ENCODE measurements at places on chromosomes 2 and 18. TPM values are rescaled to one million over a fixed set of nuclear protein-coding genes. Genes with fewer than 3 reads are reported as not detected.

DNA sequence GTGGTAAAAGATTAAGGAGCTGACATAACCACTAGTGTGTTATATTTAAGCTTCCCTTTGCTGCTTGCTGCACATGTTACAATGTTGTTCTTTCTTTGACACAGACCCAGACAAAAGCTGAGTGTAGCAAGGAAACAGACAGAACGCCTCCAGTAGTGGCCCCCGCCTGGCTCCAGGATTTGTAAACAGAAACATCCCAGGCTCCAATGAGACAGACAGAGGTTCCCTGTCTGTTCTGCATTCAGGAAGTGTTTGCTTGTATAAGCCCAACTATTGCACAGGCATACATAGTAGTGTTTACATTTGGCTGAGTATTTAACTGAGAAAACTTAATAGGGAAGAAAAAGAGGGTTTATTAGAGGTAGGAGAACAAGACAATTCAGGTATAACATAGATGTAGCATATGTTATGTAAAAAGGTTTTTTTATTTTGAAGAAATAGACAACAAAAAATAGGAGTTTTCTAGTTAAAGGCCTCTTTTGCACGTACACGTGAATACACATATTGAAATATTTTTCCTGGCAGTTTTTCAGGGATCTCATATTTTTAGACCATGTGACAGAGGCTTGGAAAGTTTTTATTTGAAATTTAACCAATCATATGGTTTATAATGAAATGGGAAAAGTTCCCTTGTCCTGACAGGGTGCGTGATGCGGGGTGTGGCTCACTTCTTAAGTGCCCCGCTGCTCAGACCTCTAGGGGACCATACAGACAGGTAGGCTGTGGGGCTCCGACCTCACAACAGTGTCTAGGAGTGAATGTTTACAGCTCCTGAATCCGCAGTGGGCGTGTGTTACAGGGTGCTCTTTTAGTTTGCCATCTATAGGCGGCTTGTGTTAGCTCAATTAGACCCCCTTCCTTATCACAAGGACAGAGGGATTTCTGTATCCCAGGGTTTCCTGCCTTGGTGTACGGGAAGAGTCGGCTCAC, 118.4 kb downstream of the BMPR2 start:
- no peak for DNase-seq

Gene CRYGC
- not detected for polyA plus RNA-seq

Gene CNRIP1
- 44.7 TPM for polyA plus RNA-seq

Gene CERKL
- 7.5 TPM for polyA plus RNA-seq

DNA sequence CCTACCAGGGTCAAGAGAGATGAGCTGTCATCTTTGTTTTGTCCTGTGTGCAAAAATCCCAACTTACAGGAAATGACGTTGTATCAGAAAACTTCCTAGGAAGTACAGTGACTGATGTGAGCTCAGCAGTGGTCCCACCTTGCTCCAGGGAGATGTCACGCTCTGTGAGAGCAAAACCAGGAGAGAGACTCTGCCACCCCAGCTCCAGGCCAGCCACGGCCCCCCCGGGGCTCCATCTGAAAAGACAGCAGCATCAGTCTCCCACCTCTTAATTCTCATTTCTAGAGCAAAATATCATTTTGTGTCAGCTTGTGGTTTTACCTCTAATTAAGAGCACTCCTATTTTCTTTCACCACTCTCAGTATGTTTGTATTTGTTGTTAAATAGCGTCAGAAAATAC, 57.5 kb downstream of the MYL12B start:
- DNase-seq: no peak

DNA sequence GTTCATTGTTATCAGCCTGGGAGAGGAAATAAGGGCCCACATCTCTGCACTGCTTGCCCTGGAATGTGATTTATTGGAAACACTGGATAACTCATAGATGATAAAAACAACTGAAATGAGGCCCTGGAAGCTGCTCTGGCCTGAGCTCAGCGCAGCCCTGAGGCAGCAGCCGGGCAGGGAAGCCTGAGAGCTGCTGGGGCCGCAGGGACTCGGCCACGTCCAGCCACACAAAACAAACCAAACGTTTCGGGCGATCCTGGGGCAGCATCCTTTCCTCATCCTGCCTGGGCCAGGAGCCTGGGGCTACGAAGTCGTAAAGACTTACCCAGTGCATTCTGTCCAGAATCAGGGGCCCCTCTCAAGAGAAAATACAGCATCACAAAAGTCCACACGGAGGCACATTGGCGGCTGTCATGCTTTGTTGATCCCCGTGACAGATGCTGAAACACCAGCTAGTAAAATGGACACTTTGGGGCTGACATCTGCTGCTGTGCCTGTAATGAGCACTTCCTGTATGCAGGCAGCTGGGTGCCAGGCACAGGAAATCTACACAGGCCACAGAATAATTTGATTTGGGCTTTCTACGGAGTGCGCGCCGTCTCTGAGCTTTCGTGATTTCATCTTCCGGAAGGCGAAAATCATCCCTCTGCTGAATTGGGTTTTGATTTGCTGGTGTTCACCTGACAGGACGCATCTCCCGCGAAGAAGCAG, 250.6 kb downstream of the EIPR1 start:
- DNase-seq: no peak

DNA sequence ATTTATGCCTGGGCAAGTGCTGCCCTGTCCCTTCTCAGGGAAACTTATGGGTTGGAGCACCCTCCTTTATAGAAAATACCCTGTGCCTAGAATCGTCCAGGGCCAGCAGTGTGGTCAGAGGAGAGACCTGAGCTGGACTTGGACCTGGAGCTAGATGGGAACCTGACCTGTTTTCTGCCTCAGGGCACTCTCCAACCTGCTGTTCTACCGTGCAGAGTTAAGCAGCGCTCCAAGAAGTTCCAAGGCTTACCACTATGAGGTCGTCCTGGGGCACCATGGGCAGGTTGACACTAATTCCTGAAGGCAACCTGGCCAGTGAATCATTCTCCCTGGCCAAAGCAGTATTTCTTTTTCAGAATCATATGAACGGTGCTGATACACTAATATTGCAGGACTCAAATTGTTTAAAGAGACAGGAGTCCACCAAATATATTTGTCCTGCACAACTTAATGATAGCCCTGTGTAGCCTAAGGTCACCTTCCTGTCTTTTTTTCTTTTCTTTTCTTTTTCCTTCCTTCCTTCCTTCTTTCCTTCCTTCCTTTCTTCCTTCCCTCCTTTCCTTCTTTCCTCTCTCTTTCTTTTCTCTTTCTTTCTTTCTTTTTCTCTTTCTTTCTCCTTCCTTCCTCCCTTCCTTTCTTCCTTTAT, 455.4 kb upstream of the HNMT start:
- no peak for DNase-seq

GRCh38 chr18:74901362-74902146, 303.9 kb downstream of the ZNF407 start:
- no peak for DNase-seq

GRCh38 chr2:158297120-158297519, 159.4 kb downstream of the CCDC148 start:
- no peak for DNase-seq

Gene ASTL
- polyA plus RNA-seq: 0.21 TPM

Gene GAL3ST2
- 0.28 TPM for polyA plus RNA-seq

DNA sequence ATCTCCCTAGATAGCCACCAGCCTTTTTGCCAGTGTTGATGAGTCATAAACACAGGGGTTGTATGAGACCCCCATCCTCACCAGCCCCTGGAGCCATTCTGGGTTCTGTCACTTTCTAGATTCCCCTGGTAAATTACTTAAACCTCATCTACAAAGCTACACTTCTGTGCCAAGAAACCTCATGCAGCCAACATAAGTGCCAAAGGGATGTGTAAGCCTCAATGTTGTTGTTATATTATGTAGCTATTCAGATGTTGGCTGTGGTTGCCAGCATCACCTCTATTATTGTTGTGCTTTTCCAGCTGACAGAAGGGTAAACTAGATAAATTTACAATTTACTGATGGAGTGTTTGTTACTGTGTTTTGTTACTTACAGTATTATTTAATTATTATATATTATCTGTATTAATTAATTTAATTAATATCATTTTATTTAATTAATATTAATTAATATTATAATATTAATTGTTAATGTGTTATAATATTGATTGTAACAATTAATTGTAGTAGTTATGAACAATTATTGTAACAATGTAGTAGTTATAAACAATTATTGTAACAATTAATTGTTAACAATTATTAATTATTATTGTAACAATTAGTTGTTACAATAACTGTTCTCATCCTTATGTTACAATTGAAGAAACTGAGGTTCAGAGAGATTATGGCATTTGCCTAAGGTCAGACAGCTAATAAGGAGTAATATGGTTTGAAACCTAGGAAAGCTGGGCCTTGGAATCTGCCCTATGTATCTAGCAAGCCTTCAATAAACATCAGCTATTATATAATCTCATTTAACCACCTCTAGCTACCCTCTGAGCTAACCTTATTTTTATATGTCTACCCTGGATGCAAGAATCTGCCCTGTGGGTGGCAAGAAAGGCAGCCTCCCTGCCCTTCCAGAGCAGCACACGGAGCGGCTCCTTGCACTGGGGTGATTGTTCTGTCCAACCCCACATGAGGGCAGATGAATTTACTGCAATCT, 36.1 kb downstream of the PSTPIP2 start:
- DNase-seq: no peak

DNA sequence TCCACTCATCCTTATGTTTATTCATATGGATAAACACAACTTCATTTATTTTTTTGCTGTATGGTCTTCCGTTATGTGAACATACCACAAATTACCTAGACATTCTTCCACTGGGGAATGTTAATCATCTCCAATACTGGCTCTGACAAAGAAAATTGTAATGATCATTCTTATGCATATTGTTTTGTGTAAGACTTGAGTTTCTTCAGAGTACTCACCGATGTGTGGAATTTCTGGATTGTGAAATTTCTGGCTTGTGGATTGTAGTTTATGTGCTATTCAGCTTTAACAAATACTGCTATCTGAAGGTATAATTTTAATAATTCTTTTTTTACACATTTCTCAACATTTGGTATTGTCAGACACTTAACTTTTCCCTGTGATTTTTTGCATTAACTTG, 212.2 kb upstream of the THUMPD2 start:
- DNase-seq: no peak

Gene HPCAL1
- 58.1 TPM for polyA plus RNA-seq

DNA sequence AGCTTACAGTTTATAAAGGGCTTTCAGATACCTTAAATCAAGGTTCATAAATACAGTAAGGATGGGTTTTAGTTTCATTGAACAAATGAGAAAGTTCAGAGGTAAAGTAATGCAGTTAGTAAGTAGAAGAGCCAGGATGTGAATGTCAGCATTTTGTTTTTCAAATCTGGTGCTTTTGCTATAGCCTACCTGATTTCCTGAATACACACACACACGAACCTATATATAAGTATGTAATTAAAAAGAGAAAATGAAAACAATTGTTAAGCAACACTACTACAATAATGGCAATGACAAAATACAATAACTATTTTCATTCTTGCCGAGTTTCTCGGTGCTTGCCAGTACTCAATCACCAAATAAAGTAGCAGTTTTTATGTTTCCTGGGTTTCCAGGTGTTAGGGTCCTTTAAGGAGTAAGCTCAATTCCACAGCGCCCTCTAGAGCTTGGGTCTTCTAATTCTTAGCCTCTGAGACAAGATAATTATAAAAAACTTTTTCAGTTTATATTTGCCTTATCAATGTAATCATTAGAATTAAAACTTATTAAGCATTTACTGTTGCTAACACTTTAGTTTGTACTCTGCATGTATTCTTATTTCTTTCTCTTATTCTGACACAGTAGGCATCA, 512.9 kb upstream of the ACVR2A start:
- DNase-seq: no peak

DNA sequence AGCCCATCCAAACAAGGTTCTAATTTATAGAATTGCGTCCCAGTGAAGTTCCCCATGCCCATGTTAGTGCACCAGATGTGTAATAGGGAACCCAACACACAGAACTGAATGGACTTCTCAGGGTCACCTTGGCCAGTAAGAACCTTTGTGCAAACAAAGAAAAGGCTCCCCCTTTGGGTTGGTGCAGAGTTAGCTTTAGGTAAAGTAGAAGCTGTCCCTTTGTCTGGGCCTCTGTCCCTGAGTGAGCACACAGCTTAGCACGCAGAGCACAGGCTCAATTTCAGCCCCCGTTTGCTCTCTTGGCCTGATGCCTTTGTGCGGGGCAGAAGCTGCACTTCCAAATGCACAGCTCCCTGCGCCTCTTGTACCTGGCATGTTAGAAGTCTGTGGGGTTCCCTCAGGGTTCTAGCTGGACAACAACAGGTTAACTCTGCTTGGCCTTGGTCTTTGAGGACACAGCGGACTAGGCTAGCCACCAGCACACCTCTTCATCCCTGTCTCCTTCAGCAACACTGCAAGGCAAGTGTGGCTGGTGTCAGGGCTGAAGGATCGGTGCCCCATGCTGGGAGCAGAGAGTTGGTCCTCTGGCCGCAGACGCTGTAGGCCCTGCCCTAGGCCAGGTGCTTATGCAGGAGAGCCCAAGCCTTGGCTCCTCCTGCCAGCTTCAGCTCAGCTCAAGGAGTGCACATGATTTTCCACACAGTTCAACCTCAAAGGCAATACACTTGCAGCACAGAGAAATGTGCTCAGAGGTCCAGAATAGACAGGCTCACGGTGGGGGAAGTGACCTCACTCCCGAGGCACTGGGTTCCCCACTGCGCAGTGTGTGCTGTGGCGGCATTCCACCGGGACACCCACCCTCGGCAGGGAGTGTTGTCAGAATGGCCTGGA, 73.3 kb upstream of the FOSL2 start:
- no peak for DNase-seq

GRCh38 chr18:3610813-3611212, 160.8 kb downstream of the TGIF1 start:
- no peak for DNase-seq

DNA sequence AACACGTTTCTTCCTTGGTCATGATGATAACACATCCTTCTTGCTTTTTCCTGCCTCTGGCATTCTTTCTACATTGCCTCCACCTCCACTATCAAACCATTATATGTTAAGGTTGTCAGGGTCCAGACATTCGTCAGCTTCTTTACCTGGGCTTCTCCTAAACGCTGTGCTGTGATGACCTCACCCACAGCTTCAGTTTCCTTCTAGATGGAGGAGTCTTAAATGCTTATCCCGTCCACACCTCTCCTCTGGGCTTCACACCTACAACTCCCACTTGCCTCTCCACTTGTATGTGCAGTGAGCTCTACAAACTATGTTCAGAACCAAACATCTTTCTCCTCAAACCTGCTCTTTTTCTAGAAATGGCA, 666 bp upstream of the STAT1 start:
- DNase-seq: no peak

Gene WDR12
- 75.1 TPM for polyA plus RNA-seq

- no peak for DNase-seq
Measured at GRCh38 chr2:171824086-171824485, 70.0 kb downstream of the SLC25A12 start.

Gene ALPI
- polyA plus RNA-seq: not detected

Gene RAD51AP2
- polyA plus RNA-seq: 0.73 TPM

DNA sequence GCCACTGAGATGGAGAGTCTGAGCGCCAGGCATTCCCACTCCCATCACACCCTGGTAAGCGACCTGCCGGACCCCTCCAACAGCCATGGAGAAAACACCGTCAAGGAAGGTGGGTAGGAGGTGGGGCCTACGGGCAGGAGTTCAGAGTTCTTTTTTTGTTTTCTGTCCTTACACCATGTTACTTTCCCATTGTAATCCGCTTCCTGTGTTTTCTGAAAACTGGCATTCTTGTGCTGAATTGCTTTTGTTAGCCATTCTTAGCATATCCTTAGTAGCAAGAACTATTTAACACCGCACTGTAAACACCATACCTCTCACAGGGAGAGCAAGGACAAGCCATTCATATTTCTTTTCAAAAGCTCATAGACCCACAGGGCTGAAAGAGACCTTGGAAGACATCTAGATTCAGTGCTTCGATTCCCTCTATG, 46.2 kb downstream of the UNC80 start:
- no peak for DNase-seq
